ENCODE measurements at places on chromosomes 1 and 21.
A peak's percentile ranks its signal among the peaks of the same experiment; 100 is the strongest.

- no peak for DNase-seq
These were observed 23.7 kb downstream of the NKAIN1 start for GRCh38 chr1:31216016-31216415.

GRCh38 chr1:94094469-94095111, 26.4 kb downstream of the ABCA4 start:
- DNase-seq = no peak

GRCh38 chr1:23598424-23598823, 39.1 kb upstream of the ID3 start:
- no peak for DNase-seq

DNA sequence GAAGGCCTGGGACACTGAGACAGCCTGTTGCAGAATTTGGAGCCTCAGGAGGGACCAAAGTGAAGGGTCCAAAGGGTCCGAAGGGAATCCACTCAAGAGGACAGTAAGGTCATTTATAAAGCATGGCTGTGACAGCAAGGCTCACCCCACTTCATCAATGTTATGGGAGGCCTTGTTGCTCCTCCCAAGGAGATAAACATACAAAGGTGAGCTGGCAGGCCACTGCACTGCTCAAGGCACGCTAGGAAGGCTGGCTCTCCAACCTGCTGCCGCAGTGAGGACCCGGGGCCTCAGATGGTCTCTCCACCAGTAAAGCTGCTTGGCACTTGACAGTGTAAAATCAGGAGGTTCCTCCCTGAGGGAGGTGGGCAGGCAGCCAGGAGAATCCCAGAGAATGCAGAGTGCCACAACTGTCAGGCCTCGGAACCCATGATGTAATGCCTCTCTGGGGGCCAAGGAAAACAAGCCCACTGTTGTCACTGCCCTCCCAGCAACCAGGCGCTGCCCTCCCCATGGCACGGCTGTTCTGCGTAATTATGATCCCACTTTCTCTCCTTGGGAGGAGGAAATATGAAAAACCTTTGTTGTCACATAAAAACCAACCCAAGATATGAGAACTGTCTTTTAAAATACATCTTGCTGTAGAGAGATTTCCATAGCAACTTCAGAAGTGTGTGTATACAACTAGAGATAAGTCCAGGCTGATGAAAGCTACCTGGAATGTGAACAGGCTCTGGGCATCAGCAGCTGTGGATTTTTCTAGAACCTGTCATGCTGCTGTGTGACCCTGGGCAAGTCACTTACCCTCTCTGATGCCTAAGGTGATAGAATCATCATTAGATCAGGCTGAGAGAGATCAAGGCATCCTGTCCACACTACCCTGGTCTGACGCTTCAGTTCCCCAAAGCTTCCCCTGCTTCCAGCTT, 102.5 kb downstream of the KCNN3 start:
- DNase-seq = no peak

DNA sequence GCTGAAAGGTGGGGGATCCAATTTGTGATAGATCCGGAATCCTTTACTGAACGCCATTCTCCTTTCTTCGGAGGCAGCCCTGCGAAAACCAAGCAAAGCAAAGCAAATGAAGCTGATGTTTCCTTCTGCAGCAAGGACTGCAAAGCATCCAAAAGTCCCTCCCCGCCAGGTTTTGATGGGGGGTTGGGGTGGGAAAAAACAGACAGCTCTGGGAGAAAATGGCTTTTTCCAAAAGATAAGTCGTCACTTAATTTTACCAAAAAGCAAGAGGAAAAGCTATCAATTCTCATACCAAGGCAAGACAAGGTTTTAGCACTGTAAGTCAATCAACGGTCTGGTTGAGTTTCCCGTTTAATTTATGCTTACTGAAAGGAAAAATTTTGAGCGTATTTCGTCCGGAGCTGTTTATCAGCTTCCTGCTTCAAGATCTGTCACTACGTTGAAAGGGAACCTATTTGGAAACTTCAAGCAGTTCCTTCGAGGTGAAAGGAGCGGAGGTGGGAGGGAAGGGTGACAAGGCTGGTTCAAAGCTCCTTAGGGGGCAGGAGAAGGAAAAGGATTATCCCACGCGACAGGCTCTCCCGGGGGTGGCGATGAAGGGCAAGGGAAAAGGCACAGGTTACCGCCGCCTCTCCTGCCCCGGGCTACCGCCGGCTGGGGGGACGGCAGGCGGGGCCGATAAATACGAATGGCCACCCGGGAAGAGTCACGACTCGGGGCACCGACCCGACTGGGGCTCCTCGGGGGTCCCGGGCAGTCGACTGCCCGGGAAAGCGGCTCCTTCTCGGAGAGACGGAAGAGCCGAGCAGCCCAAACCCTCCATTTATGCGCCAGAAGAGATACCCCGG, 750 bp downstream of the SYNJ1 start:
- DNase-seq = peak; percentile 65

- no peak for DNase-seq
These were observed 30.4 kb downstream of the TRIM11 start for GRCh38 chr1:228376262-228376628.

GRCh38 chr1:235327559-235328270, at the start of gene ARID4B:
ARID4B (minus strand) TSS chr1:235328179; CDS start chr1:235326919, 1,260 bp downstream.
- peak; percentile 62 for DNase-seq

- no peak for DNase-seq
These were observed 522.7 kb downstream of the NUF2 start for GRCh38 chr1:163844459-163844858.

GRCh38 chr1:217919683-217920388, 288.7 kb downstream of the SPATA17 start:
- DNase-seq = no peak

DNA sequence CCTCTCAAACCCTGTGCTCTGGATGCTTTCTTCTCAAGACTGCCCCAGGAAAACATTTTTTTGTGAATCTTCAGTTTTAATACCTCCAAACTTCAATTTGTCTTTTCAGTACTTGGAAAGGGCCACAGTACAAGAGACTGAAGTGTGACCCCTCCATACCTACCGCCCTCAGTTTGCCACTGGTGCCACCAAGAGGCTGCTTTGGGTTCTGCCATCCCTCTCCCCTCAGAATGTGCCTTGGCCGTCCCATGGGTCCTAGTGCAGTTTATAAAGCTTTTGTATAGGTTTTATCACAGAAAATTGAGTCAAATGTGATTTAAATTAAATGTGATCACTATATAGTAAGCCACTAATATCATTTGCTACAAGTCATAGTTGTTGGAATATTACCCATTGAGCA, 60.8 kb upstream of the PGD start:
- DNase-seq = peak; percentile 47

GRCh38 chr1:234612352-234613127, 2.6 kb upstream of the IRF2BP2 start:
- DNase-seq = peak; percentile 79

DNA sequence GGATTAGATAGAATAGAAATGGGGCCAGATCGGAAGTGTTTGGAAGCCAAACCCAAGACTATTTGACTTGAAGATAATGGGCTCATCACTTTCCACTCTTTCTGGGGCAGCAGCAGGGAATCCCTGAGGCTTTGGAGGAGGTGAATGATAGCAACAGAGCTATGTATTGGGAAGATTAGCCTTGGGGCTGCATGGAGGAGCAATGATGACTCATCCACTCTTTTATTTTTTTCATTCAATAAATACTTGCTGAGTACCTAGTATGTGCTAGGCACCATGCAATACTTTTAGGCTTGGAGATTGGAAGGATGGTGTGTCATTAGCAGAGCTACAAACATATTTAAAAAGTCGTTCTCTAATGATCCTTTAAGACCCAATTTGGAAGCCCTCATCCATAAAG, 166.9 kb upstream of the FOXD3 start:
- DNase-seq = no peak

DNA sequence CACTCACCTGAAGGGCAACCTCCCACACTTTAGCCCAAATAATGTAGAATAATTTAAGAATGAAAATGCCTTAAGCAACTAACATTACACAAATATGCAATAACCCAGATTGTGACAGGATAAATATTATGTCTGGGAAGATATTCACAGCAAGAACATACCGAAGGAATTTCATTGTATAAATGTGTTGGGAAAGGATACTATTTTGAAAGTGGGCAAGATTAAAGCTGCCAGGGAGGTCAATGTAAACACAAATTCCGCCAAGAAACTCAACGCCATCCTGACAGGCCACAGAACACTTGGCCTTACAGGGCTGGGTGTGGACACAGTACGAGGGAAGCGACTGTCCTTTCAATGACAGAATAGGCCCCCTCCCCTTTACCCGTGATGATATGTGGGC, 173.3 kb downstream of the RUNX1 start:
- DNase-seq = no peak

DNA sequence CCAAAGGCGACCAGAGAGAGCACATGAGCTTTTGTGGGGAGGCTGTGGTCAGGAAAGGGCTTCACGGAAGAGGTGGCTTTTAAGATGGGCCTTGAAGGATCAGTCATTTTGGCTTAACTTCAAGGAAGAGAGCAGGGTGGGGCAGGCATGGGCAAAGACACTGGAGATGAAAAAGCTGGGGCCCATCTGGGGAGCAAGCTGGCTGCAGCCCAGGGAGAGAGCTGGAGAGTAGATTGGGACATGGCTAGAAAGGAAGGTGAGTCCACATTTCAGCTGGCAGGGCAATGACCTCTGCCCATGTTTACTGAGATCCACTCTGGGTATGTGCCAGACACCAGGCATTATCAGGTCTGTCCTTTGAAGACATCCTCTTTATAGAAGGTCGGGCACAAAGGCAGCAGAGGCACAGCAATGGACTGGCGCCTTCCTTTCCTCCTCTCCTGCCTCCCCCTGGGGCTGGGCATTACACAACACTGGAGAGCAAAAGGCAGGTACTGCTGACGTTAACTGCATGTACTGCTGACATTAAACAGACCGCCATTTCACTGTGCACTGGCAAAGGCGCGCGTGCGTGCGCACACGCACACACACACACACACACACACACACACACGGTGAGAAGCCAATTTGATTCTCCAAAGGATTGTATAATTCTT, 2.2 kb upstream of the UBXN10 start:
- no peak for DNase-seq

- DNase-seq = no peak
These were observed 762.1 kb upstream of the NEGR1 start for GRCh38 chr1:73044241-73045036.

- DNase-seq = no peak
These were observed 13.3 kb upstream of the CCDC27 start for GRCh38 chr1:3738943-3739342.

GRCh38 chr1:174232761-174233160, 73.4 kb downstream of the RABGAP1L start:
- no peak for DNase-seq

GRCh38 chr1:203769505-203770343, 4.7 kb downstream of the LAX1 start:
- DNase-seq = peak; percentile 47

GRCh38 chr1:2470290-2471158, 5.6 kb upstream of the PLCH2 start:
- no peak for DNase-seq

- no peak for DNase-seq
These were observed 73.5 kb downstream of the VPS26C start for GRCh38 chr21:37193676-37194075.

- no peak for DNase-seq
These were observed 282.4 kb downstream of the HLX start for GRCh38 chr1:221161571-221162041.

DNA sequence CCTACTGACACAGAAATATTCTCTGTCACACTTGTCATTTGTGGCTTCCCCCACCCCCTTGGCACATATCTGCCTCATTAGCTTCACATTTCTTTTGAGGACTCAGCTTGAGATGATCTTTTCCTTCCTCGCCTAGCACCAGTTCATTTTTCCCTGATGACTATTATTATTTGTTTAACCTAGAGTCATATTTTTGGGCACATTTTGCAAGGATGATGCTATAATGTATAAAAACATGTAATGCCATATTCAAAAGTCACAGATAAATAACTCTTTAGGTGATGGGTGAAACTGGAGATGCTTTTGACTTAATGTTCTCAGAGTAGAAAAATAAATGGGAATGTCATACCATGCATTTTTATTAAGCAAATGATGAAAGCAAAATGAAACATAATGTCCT, 202.7 kb downstream of the BACH1 start:
- no peak for DNase-seq

DNA sequence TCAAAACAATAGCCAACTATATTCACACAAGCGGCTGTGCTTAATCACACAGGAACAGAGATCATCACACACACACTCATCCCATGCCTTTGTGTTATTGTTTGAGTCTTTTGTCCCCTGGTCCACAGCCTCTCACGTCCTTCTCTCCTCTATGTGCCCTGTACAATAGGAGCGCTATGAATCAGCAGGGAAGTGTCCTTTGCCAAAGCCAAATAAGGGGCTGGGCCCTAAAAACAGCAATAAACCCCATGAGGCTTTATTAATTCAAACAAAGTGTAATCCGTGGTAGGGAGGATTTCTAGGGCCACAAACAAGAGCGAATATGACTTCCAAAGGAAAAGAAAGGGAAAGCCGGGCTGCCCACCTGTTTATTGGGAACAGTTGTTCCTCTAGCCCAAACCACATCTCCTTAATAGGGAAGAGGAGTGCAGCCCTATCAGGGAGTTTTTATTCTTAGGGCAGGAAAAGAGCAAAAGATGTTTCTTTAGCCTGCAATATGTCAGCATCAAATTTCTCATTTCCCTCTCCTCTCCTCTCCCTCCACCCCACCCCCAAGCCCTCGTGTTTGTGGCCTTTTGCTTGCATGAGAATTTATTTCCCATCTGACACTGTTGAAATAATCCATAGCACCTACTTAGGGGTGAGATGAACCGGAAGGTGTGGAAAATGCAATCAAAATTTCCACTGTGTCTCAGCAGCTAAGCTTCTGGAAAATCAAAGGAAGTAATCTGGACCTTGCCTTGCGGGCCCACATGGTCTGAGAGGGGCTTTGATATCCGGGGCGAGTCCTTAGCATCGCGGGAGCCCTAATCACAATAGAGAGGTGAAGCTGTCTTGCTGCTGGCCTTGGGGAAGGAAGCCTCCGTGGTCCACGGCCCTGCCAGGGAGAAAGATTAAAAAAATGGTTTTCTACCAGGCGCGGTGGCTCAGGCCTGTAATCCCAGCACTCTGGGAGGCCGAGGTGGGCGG, 45.3 kb upstream of the ITPKB start:
- no peak for DNase-seq

- DNase-seq = no peak
These were observed 9.1 kb upstream of the TMEM61 start for GRCh38 chr1:54971317-54971791.

- no peak for DNase-seq
These were observed 37.4 kb downstream of the TMCO4 start for GRCh38 chr1:19762175-19762779.

DNA sequence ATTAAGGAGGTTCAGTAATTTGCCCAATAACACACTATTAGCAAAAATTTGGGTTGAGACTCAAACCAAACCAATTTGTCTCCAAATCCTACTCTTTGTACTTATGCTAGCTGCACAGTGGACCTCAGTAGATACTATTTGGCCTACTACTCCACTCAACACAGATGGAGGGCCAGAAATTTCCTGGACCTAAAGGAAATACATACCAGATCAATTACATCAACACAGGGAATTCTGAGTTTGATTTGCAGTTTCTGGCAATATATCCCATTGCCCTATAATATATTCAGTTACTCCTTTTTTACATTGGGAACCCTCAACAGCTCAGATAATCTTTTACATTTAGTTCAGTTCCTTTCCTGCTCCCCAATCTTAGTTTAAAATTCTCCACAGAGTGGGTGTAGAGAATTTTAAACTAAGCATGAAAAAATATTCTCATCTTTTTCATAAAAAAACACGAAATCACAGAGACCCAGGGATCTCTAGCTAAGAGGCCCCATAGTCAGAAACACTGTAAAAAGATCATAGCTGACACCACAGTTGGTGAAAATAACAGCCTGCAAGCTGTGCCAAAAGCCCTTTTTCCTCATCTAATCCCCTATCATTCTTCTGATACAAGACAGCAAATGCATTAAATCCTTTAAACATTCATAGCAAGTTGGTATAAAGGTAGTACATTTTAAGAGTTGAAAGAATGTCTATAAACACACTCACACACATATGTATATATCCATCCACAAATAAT, 317.7 kb upstream of the ESRRG start:
- no peak for DNase-seq
